ENCODE measurements at places on chromosomes 11 and 22. TPM values are rescaled to one million over a fixed set of nuclear protein-coding genes. Genes with fewer than 3 reads are reported as not detected.

- no peak for DNase-seq
Observed at GRCh38 chr11:96230686-96231085, 112.3 kb downstream of the MAML2 start.

Gene CD3G
- 2.7 TPM for total RNA-seq

Gene MFNG
- total RNA-seq, result 45.2 TPM

DNA sequence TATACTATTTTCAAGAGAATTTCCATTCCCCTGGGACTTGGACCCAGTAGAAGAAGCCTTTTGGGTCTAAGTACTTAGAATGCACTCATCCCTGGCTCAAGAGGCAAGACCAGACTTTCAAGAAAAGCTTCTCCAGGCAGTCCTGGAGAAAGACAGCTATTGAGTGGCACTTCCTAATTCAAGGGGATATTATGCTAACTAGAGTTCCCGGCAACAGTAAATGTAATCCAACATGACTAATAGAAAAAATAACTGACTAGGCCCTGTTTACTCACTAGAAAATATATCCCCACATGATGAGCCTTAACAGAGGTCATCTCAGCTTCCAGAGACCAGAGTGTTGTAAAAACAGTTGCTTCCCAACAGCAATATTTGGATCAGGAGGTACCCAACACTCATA is 47.2 kb upstream of the AKIP1 start:
- DNase-seq, result no peak

GRCh38 chr11:86039094-86039493 is 29.8 kb downstream of the PICALM start:
- DNase-seq, result no peak

Gene SYNGR1
- 13.3 TPM for total RNA-seq

DNA sequence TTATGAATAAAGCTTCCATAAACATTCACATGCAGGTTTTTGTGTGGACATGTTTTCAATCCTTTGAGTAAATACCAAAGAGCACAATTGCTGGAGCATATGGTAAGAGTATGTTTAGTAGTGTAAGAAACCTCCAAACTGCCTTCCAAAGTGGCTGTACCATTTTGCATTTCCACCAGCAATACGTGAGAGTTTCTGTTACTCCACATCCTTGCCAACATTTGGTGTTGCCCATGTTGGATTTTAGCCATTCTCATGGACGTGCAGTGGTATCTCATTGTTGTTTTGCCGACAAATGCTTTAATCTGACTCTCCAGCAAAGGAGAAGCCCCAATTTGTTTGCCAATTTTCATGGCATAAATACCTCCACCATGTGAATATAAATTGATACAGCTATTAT is 103.9 kb upstream of the TMEM45B start:
- DNase-seq, result no peak

DNA sequence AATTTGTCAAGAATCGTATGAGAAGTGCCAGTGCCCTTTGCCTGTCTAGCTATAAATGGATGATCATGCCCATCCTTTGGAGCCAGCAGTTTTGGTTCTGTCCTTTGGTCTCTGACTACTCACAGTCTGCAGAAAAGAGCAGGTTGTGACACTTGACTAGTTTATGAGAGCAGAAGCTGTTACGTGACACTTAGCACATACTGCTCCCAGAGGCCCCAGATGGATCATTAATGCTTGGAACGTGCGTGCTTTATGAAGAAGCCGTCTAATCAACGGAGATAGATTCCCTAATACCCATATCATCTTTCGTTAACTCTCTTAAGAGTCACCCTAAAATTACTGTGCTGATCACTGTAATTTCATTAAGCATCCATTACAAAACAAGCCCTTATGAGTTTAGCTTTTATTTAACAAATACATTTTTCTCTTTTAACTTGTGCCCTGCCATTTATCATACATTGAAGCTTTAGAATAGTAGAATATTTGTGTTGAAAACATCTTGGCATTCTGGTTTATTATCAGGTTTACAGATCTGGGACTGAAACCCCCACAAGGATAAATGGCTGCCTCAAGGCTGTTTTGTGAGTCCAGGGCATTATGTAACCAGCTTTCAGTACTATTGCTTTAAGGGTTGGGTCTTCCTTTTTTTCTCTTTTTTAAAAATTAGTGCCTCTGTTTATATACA is 47.0 kb upstream of the ADORA2A start:
- no peak for DNase-seq

- no peak for DNase-seq
Observed at GRCh38 chr22:47018010-47018910, 255.8 kb downstream of the TBC1D22A start.

Measured in lung (tissue), 17 donors.